ENCODE measurements at places on chromosomes 13 and 19.

DNA sequence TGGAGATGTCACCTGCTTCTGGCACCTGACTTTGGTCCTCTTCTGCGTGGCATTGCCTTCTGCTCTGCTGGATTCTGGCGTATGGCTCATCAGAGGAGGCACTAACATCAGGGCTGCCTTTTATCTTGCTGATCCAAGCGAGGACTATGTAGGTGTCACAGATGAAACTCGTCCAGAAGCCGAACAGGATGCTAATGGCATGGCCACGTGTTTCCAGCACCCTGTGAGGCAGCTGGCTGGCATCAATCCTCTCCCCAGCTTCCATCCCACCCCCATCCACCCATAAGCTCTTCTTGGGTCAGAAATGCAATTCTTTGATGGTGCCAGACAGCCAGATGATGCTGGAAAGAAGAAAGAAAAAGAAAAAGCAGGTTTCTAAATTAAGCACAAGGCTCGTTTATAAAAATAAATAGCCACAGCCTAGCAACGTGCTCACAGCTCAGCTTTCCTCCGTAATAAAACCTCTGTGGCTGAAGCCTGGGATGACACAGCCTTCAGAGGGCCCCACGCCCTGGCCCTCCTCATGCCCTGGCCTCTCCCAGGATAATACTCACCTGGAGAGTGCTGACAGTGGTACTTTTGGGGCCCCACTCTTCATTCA lies 212.9 kb upstream of the SERP2 start:
- DNase-seq: no peak

DNA sequence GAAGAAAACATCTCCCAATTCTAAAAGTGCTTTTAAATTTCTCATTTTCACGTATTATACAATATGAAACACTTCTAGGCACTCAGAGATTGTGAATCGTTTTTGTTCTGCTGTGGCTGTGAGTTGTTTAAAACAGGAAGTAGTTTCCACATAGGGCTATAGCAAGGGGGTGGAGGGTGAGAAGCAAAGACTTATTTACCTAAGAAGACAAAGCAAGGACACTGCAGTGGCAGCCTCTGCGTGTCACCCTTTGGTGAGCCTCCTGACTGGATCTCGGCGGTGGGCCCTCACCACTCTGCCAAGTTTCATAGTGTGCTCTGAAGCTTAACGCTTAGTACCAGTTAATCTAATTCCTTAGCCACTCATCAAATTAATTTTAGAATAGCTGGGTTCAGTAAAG lies 56.8 kb downstream of the TNFSF13B start:
- DNase-seq: no peak

GRCh38 chr19:37988758-37989635 lies 82.0 kb downstream of the SIPA1L3 start:
- DNase-seq: peak; percentile 9

DNA sequence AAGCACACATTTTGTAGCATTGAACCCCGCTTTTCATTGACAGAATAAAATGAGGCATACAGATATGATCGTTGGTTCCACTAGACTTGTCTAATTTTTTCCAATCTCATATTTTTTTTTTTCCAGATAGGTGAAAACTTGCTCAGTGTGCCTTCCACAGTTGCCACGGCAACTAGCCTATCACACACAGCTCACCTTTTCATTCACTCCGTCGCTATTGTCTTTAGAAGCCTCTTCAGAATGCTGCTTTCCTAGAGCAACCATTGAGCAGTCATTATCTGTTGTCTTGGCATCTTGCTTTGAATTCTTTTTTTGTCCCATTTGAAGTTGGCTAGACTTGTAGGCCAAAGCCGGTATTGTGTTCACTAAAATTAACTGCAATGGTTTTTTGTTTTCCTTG lies 37.7 kb upstream of the ESD start:
- DNase-seq: no peak

DNA sequence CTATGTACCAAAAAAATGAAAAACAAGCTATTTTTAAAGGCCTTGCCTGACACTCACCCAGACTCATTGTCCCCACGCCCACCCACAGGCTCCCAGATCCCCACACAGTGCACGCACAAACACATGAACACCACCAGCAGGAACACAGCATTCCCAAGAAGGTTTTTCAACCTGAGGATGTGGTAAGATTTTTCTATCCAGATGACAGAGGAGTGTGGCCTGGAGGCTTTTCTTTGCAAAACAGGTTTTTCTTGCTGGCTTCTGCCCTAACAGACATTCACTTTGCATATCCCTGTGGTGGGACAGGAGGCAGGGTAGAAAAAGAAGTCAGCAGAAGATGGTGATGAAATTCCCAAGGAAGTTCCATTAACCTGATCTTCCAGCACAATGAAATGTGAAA lies 97.8 kb downstream of the KLF12 start:
- DNase-seq: no peak

DNA sequence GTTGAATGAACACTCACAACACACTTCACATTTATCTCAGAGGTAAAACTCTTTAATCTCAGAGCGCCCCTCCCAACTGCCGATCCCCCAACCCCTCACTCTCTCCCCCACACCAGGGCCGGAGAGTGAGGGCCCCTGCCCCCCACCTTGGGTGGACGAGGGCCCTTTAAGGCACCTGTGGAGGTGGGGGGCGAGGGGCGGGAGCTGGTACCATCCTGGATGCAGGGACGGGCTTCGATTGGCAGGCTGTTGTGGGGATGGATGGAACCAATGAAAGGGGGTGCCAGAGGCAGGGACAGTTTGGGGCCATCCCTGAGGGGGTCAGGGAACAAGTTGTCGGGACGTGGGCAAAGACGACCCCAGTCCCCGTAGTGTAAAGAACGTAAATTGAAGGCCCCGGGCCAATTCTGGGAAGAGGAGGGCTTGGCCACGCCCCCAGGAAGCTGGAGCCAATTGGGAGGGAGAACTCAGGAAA lies 1.7 kb upstream of the PNKP start:
- DNase-seq: no peak

- no peak for DNase-seq
Observed at GRCh38 chr13:79725841-79726240, 244.9 kb downstream of the NDFIP2 start.

DNA sequence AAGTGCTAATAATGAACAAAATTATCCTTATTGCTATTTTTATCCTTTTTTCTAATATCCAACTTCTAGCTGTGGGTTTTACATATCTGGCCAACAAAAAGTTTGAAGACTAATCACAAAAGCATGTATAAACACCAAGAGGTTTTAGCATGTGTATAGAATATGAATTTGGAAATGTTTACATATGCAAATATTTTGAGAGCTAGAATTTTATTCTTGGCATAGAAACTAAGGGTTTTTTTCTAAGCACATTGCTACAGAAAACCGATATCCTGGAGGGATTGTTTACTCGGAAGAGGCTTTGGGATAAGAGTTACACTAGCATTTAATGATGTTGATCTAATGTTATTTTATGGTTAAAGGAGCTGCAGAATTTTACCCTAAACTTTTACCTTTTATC lies 392.1 kb downstream of the EFNB2 start:
- no peak for DNase-seq

GRCh38 chr19:5334824-5335500 lies 5.7 kb downstream of the PTPRS start:
- no peak for DNase-seq

DNA sequence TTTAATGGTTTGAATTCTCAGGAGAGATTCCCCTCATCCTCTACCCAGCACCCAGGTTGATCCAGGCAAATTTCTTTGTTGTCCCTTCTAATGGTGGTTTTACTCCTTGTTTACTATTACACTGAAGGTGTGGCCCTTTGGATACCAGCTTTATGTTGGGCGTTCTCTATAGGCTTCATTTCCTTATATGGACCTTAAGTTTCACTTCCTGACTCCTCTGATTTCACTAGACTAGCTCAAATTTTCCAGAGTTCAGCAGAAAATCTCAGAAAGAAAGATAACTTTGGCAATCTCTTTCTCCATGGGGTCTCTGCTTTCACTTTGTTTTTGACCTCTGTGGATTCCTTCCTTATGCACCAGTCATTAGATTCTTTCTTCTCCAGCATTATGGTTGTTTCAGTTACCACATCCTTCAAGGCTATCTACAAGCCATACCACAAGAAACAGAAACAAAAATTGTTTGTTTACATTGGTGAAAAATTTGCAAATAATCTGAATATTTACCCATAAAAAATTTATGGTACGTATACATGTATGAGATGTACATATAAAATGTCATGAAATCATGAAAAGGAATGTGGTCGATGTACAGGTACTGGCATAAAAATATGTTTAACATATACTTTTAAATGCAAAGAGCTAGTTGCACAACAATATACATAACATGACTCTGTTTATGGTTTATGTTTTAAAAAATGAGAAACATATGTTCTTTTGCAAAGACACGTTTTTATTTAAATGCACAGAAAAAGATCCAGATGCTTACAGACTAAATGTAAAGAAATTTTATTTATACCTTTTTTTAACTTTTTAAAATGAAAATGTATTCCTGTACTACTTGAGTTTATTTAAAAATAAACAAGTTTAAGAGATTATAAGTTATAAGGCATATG lies 212.6 kb downstream of the LACC1 start:
- DNase-seq: no peak

- no peak for DNase-seq
Observed at GRCh38 chr19:15813916-15814315, 1.5 kb downstream of the OR10H1 start.

DNA sequence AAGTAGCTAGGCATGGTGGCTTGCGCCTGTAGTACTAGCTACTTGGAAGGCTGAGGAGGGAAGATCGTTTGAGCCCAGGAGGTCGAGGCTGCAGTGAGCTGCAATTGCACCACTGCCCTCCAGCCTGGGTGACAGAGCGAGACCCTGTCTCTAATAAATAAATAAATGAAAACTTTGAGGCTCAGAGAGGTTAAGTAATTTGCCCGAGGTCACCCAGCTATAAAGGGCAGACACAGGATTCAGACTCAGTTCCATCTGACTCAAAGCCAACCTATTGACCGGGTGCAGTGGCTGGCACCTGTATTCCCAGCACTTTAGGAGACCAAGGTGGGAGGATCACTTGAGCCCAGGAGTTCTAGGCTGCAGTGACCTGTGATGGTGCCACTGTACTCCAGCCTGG lies 7.4 kb upstream of the OLFM2 start:
- DNase-seq: no peak

GRCh38 chr13:66367356-66367755 lies 862.8 kb downstream of the PCDH9 start:
- DNase-seq: no peak

- DNase-seq: peak; percentile 96
Observed at GRCh38 chr13:21176215-21176981, at the start of the genes MRPL57 and SKA3. TSS of gene MRPL57 (plus strand) at chr13:21176658. CDS start at chr13:21176917, 259 bp downstream. TSS of gene SKA3 (minus strand) at chr13:21176552. CDS start at chr13:21176477, 75 bp downstream.

GRCh38 chr19:19610376-19611202 lies 7.9 kb downstream of the PBX4 start:
- DNase-seq: no peak

DNA sequence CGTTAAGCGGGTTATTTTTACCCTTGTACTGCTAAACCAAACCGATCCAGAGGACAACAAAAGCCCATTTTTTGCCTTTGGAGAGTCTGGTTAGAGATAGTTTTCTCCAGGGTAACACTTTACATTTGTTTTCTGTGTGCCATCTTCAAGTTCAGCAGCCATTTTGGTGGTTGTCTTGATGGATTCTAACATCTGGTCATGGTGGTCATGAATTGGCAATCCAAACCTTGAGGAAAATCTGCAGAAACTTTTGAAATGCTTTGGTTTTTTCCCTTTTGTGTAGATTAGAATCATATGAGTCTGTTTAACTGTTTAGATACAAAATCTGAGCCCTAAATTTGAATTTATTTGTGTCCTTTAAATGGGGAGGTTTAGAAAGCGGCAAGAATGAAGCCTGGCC lies 16.6 kb downstream of the HNRNPM start:
- no peak for DNase-seq

DNA sequence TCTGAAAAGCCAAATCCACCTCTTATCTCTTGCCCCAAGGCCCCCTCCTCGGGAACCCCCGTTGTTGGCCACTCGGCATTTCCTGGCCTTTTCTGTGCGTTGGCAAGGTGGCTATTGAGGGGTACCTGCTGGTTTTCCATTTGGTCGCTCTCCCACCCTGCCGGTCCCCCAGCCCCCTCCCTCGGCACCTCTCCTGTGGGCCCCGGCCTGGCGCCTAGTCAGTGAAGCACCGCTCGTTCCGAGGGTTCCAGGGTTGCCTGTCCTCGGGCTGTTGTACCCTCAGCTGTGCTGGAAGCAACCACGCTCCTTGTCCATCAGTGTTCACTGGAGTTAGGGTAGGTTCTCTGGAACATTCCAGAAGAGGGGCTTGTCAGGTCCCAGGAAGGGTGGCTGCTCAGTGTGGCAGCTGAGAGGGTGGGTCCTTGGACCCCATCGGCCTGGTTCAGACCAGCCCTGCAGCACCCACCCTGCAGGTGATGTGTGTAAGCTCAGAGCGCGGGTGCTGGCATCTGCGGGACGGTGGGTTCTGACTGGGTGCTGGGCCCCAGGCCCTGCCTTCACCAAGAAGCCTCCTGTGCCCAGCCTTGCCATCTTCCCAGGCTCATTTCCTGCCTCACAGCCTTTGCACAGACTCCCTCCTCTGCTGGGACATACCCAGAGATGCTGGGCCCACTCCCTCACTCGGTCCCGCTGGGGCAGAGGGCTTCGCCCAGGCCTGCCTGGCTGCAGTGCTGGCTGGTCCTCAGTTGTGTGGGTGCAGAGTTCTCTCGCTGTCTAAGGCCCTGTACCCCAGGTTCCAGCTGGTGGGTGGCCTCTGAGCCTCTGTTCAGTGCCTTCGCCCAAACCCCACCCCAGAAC lies 21.3 kb downstream of the NKPD1 start:
- DNase-seq: no peak
